ENCODE measurements at places on chromosomes 11 and 22.
A peak's percentile ranks its signal among the peaks of the same experiment; 100 is the strongest.

GRCh38 chr22:40838486-40838885 lies 18.0 kb downstream of the ST13 start:
- DNase-seq, result no peak

- no peak for DNase-seq
Observed at GRCh38 chr22:35656284-35656752, 8.1 kb downstream of the APOL6 start.

- no peak for DNase-seq
Observed at GRCh38 chr11:65185869-65186341, 4.2 kb downstream of the CAPN1 start.

DNA sequence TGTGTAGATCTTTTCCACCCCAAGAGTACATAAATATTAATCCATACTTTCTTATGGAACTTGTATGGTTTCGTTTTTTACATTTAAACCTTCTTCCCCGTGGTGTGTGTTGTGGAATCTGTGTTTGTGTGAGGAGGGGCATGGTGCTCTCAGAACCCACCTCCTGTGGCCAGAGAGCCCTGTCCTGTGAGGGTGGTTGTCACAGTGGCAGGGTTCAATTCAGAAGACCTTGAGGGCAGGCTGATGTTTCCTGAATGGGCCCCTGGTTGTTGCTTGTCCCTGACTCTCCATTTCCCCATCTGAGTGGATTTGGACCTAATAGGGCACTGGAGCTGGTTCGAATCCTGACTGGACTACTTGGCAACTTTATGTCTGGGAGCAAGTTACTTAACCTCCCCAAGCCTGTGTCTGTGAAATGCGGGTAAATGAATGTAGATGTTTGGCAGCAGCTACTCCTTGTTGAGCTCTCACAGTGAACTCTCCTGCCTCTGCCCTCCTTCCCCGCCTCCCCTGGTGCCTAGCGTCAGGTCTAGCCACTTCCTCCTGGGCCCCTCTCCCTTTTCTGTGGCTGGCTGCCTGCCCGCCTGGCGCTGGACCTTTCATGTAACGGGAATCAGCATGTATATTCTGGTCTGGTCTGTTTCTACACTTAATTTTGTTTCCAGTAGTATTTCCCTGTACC lies 7.3 kb downstream of the NEAT1 start:
- DNase-seq, result no peak

DNA sequence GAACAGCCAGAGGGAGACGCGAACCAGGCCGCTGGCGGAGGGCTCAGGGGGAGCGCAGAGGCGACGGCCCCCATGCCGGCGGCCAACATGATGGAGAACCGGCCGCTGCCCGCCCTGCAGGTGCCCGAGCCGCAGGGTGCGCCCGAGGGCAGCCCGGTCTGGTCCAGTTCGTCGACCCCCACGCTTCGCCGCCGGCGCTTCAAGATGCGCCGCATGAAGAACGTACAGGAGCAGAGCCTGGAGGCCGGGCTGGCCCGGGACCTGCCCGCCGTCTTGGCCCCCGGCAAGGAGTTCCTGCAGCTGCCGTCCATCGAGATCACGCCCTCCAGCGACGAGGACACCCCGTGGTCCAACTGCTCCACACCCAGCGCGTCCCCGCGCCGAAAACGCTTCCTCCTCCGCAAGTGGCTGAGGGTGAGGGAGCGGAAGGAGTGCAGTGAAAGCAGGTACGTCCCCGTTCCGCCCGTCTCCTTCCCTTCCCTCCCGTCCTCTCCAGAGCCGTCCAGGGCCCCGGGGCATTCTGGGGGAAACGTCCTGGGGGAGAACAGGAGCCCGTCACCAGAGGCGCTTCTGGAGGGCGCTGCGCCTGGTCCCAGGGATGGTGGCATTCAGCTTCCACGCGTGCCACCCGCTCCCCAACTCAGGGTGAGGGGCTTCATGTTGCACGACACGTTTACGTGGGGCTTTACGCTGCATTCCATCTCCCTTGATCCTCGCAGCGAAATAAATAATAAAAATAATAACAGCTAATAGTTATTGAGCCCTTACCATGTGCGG lies 840 bp downstream of the GRAMD1B start:
- DNase-seq, result no peak

GRCh38 chr22:24499706-24500276 lies 4.7 kb downstream of the UPB1 start:
- DNase-seq, result no peak

DNA sequence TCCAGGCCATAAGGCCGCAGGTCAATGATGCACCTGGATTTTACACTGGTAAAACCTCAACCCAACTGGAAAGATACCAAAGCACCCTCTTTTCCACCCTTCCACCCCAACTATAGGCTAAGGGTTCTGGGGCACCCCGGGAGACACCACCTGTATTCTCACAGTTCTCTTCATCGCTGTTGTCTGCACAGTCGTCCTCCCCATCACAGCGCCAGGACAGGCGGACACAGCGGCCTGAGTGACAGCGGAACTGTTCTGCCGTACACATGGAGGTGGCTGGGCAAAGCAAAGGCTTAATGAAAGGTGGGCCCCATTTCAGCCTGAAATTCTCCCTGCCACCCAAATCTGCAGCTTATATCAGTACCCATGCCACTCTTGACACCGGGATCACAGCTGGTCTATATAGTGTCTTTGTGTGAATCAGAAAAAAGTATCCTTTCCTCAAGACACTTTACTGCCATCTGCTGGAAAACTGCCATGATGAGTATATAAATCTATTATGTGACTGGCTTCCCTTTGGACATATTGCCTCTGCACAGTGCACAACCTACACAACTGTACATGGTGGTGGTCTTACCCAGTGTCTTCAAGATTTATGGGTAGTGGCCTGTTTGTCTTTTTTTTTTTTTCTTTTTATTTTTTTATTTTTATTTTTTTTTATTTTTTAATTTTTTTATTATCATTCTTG lies 21.5 kb downstream of the LRP4 start:
- DNase-seq, result no peak

DNA sequence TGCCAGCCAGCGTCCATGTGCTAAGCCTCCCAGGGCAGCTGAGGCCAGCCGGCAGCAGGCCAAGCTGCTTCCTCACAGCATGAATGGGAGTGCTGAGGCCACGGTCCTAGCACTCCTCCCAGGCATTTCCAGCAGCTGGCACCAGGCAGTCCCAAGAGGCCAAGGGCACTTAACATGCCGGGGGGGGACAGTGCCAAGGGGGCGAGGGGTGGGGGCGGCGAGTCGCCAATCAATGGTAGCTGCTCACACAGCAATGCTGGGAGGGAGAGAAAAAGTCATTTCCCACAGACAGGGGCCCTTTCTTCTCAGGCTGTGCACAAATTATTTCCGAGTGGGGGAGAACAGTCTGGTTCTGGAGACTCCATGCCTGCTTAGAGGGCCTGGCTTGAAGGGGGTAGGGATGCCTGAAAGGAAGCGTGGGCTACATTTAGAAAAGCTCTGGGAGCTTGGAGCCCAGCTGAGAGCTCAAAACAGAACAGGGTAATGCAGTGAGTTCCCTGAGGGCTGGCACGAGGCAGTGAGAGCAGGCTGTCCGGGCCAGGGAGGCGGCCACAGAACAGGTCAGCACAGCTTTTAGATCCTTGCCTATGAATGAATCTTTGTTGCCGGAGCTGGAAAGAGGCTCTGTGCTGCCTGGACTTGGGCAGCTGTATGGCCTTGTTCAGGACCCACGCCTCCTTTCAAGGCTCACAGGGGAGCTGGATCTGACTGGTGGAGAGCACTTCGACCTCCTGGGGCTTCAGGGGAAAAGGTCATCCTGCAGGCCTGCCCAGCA lies 14.4 kb upstream of the TBC1D10A start:
- no peak for DNase-seq

GRCh38 chr22:49119551-49119952 lies 708.1 kb downstream of the BRD1 start:
- no peak for DNase-seq

- DNase-seq, result no peak
Observed at GRCh38 chr11:704781-705645, 1.0 kb upstream of the EPS8L2 start.

GRCh38 chr11:64777449-64778222 lies 706 bp downstream of the SF1 start:
- DNase-seq, result peak; percentile 62

DNA sequence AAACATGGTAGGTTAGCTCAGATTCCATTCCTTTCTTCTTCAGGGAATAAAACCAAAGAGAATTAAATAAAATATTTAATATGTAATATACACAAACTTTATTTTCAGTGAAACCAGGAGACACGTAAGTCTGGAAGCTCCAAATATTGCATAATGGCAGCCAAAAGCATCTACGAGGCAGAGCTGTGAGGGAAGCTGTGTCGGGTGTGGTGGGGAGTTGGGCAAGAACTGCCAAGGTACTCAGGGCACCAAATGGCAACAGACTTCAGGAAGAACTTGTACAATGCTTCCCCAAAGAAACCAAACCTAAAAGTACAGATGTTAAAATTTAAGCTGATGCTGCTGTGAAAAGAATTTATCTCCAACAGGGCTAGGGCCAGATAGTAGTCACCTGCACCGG lies 47.5 kb upstream of the C11orf87 start:
- DNase-seq, result no peak

- DNase-seq, result no peak
Observed at GRCh38 chr11:117591316-117592039, 205.5 kb downstream of the DSCAML1 start.

- no peak for DNase-seq
Observed at GRCh38 chr11:77374108-77374507, 72.6 kb upstream of the GDPD4 start.

- DNase-seq, result no peak
Observed at GRCh38 chr11:115437902-115438575, 66.2 kb downstream of the CADM1 start.

- DNase-seq, result no peak
Observed at GRCh38 chr22:19962246-19962908, 20.8 kb upstream of the TXNRD2 start.

- no peak for DNase-seq
Observed at GRCh38 chr11:125514336-125515101, 18.5 kb upstream of the FEZ1 start.

- DNase-seq, result peak; percentile 80
Observed at GRCh38 chr11:120413480-120413879, 77.3 kb downstream of the ARHGEF12 start.

DNA sequence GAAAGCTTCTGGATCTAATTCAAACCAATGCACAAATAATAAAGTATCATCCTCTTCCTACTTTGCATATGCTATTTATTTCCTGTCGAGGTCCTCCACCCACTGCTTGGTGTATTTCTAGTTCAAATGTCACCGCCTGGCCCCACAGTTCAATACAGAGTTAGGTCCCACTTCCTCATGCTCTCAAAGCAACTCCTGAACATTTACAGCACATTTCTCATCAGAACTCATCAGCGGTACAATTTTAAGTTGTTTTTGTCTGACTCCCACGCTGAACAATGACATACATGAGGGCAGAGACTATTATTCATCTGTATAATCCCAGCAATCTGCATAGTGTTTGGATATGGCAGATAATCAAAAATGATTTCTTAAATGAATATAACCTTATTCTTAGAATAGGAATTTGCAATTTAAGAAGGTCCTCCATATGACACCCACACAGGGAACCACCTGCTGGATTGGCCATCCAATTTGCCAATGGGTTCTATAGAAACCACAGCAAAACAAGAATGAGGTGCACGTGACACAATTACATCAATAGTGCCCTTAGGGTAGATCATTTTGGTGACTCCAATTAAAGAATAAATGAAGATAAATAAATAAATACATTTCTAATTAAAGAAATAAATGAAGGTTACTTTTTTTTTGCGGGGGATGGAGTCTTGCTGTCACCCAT lies 54.2 kb downstream of the SLC25A17 start:
- no peak for DNase-seq

- no peak for DNase-seq
Observed at GRCh38 chr22:50505276-50505775, 2.2 kb downstream of the LMF2 start.

DNA sequence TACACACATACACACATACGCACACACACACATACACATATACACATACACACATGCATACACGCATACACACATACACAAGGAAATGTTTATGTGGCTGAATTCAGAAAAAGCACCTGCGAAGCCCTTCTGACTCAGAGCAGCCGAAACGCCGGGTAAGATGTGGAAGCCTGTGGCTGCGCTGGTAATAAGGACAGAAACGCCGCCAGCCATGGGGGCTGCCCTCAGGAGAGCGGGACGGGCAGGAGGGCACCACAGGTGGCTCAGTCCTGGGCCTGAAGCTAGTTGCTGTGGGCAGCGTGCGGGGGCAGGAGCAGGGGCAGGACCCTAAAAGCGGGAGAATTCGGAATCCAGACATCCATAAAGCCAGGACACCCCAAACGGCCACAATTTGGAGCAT lies 378.3 kb downstream of the BRD1 start:
- no peak for DNase-seq

GRCh38 chr22:19579115-19579811 lies 55.1 kb upstream of the CLDN5 start:
- no peak for DNase-seq

- DNase-seq, result no peak
Observed at GRCh38 chr11:6249770-6250555, 9.7 kb upstream of the CCKBR start.

DNA sequence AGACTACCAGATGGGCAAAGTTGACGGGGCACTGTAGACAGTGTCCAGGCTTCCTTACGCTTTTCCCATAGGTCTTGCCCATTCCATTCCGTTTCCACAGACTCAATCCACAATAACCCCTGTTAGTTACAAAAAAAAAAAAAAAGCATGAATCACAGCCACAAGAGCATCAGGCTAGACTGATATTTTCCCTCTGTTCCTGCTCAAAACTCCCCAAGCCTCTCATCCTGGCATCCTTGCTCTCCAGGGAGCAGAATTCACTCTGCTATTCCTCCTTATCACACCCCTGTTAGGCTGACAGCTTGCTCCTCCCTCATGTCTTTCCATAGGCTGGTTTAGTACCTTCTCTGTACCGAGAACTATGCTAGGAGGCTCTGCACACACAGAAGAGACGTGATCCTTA lies 42.2 kb downstream of the TMEM123 start:
- DNase-seq, result no peak

GRCh38 chr22:23128269-23129108 lies 13.3 kb downstream of the RSPH14 start:
- DNase-seq, result peak; percentile 51

- no peak for DNase-seq
Observed at GRCh38 chr22:43345761-43346301, 2.7 kb upstream of the SCUBE1 start.

GRCh38 chr11:91365986-91366585 lies 858.5 kb upstream of the FAT3 start:
- DNase-seq, result no peak

DNA sequence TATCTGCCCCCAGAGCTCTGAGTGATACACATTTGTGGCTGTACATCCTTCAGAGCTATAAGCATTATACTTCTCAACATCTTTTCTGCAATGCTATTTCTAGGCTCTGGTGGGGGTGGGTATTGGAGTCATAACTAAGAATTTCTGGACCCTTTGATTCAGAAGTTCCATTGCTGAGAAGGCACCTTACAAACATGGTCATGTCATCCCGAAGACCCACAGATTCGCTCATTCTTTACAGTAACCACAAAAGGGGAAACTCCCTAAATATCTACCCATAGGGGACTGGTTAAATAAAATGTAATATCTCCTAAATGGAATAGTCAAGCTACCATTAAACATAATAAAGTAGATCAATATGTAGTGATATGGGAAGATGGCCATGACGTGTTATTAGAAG lies 98.8 kb downstream of the PRR5L start:
- no peak for DNase-seq

Measured in fibroblast of skin of left quadriceps (primary cell).